CD4-positive, alpha-beta memory T cell (primary cell): ENCODE measurements at places on chromosomes 3 and 15. TPM values are rescaled to one million over a fixed set of nuclear protein-coding genes. Genes with fewer than 3 reads are reported as not detected.

DNA sequence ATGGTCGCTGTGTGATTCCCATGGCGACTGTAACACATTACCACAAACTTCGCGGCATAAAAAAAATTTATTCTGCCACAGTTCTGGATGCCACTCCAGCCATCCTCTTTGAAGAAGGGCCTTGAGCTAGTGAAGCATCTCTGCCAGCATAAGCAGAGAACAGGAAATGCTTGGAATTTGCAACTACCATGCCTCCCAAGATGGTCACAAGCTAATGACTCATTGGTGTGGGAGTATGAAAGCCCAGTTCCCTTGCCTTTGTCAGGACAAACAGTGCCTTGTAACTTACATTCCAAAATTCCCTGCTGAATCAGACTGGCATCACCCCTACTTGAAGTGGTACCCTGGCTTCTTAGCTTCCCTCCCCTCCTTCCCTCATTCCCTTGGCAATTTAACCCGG lies 129.7 kb downstream of the PROS1 start:
- H3K4me3 ChIP-seq, result no peak overlapping the region
- DNase-seq, result no peak
- no peaks in the 10 kb centered on the region for H3K27me3 ChIP-seq
- no peaks in the 10 kb centered on the region for H3K4me1 ChIP-seq
- no peak overlapping the region for H3K27ac ChIP-seq
- no peaks in the 10 kb centered on the region for H3K36me3 ChIP-seq

DNA sequence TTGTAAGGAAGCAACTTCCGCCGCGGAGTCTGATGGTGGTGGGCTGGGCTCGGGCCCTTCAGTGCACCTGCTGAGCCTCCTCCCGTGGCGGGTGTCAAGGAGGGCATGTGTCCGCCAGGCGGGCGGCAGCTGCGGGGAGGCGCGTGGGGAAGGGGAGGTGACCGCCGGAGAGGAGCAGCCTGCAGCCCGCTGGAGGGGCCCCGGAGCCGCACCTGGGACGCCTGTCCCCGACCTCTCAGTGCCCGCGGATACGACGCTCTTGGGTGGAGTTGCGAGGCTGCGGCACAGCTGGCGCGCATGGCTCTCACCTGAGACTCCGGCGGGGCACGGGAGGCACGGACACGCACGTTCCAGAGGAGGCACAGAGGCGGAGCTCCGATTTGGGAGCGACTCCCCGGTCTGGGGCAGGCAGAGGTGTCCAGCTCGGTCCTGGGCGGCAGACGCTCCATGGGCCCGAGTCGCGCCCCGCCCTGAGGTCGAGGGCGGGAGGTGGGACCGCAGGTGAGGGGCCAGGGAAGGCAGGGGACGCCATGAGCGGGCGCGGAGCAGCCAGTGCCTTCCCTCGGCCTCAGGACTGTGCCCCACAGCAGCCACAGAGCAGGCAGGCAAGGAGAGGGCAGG lies 50.2 kb upstream of the PRR20G start:
- H3K27me3 ChIP-seq, result no peaks in the 10 kb centered on the region
- no peaks in the 10 kb centered on the region for H3K36me3 ChIP-seq
- no peak overlapping the region for H3K27ac ChIP-seq
- no peaks in the 10 kb centered on the region for H3K4me1 ChIP-seq
- no peak overlapping the region for H3K4me3 ChIP-seq

The SLC28A2 gene
- total RNA-seq, result not detected

GRCh38 chr3:187624588-187624987 lies 45.6 kb downstream of the SST start:
- no peak for DNase-seq
- H3K36me3 ChIP-seq, result no peaks in the 10 kb centered on the region
- no peaks in the 10 kb centered on the region for H3K27me3 ChIP-seq
- no peak overlapping the region for H3K4me3 ChIP-seq
- no peak overlapping the region for H3K27ac ChIP-seq
- H3K4me1 ChIP-seq, result no peaks in the 10 kb centered on the region

The TFG gene
- 44.9 TPM for total RNA-seq

DNA sequence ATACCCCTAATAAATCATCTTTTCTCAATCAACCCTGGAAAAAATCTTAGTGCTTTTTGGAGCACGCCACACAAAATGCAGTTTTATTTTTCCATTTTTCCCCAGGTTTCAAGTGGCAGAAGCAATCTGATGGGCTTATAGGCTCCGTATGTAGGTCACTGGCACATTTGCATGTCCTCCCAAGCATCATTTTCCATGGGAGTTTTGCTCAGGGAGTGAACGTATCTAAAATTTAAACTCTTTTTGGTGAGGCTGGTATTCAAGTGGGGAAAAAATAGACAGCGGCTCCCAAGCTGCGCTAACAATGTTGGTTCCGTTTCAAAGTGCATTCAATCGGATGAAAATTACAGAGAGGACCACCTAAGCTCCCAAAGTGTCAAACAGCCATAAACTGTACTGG lies 233.4 kb downstream of the MEX3B start:
- H3K4me3 ChIP-seq, result no peak overlapping the region
- H3K27me3 ChIP-seq, result no peaks in the 10 kb centered on the region
- no peak for DNase-seq
- no peaks in the 10 kb centered on the region for H3K36me3 ChIP-seq
- no peak overlapping the region for H3K27ac ChIP-seq
- no peaks in the 10 kb centered on the region for H3K4me1 ChIP-seq

The C3orf20 gene
- total RNA-seq, result 0.44 TPM

The MST1R gene
- total RNA-seq, result 1.3 TPM

- H3K4me1 ChIP-seq, result peaks cover 41% of the 10 kb centered on the region
- H3K4me3 ChIP-seq, result peak overlapping the region; percentile 88
- no peaks in the 10 kb centered on the region for H3K36me3 ChIP-seq
- H3K27ac ChIP-seq, result peak overlapping the region; percentile 82
- DNase-seq, result peak; percentile 69
Observed at GRCh38 chr3:187741403-187742350, 3.6 kb downstream of the BCL6 start.

The IMPDH2 gene
- 89.6 TPM for total RNA-seq

GRCh38 chr3:16482194-16482769 lies 31.2 kb downstream of the RFTN1 start:
- no peaks in the 10 kb centered on the region for H3K36me3 ChIP-seq
- H3K4me3 ChIP-seq, result peak overlapping the region; percentile 10
- no peak for DNase-seq
- H3K27ac ChIP-seq, result peak overlapping the region; percentile 48
- H3K4me1 ChIP-seq, result peaks cover 56% of the 10 kb centered on the region
